ENCODE measurements at places on chromosomes 1 and 21. TPM values are rescaled to one million over a fixed set of nuclear protein-coding genes. Genes with fewer than 3 reads are reported as not detected.

GRCh38 chr1:212234431-212235395 lies 50.5 kb upstream of the PPP2R5A start:
- no peak for DNase-seq

GRCh38 chr21:27805696-27806095 lies 838.8 kb upstream of the ADAMTS5 start:
- DNase-seq, result no peak

DNA sequence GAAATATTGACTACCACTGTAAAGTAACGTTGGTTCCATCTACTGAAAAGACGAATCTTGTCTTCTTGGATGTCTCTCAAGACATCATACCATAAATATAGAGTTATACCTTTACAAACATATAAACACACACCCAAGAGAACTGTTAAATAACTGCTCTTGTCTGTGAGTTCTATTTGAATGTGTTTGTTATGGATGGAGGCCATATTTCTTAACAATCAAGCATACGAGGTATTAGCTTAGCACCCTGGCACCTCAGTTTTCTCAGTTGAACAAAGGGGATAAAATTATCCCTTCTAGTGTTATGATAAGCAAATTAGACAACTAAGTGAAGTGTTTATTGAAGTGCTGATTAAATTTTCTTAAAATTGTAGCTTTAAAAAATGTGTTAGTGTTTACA lies 336.6 kb upstream of the ZRANB2 start:
- DNase-seq, result no peak

DNA sequence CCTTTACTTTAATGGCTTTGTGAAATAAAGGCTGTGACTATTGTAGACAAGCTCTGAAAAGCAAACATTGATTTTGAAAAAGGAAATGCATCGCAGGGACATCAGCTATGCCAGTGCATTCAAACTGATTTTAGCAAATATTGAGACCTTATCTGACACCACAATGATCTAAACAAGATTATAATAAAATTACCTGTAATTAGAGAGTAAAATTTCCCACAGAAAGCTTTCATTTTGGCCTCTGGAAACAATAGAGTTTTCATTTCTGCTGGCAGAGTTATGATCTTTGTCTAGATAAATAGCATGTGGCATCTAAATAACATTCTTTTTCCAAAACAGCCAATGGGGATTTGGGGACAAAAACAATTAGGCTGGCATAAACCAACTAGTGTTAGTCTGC lies 650.4 kb upstream of the PRMT6 start:
- no peak for DNase-seq

DNA sequence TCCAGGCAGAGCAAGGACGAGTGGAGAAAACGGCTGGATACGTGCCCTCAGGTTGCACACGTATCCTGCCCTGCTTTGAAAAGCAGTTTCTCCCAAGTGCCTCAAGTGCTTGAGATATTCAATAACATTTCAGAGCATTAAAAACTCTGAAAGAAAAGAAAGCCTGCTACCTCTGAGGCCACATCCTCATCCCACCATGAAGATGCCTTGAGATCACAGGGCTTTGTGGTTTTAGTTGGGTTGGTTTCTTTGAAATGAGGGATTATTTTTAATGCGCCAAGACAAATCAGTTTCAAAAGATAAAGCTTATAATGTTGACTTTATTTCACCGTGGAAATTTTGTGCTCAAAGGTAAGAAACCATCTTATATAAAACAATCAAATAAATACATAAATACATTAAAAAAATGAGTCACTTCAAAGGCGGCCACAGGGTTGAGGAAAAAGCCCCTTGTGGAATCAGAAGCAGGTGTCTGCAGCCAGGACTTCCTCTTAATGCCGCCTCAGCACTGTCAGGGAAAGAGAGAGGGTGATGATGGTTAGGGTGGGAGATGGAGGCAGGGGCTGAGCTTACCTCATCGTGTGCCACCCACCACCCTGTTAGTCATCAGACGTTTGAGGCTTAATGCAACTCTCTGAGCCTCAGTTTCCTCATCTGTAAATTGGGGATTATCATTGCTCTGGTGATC lies 1.4 kb downstream of the NPPB start:
- no peak for DNase-seq

DNA sequence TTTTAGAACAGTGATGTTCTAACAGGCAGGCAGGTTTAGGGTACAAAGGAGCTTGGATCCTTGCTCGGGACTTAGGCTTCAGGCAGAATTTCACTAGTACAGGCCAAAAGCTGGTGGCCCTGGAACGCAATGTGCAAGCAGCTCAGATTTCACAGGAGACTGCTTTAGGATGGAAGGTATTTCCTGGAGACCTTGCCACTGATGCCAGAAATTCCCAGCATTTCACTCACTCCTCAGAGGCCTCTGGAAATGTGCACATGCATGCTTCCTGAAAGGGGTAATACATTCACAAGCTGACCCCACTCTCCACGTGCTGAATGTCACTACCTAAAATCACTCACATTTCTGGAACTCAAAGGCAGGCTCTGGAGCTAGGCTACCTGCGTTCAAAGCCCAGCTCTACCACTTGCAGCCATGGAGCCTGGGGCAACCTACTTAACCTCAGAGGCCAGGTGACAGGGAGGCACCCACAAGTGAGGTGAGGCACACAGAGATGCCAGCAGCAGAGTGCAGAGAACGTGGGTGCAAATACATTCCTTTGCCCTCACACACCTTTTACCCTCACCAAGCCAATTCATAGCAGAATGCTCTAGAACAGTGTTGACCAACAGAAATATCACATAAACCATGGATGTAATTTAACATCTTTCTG lies 56.5 kb downstream of the CDC7 start:
- no peak for DNase-seq

VWA5B1 gene
- total RNA-seq, result not detected

ITGB2 gene
- 210 TPM for total RNA-seq

KIF14 gene
- total RNA-seq, result 1.1 TPM

CRYAA gene
- total RNA-seq, result not detected

SNRPE gene
- total RNA-seq, result 53.7 TPM

Measured in omental fat pad (tissue), 4 donors.